ENCODE measurements at places on chromosomes 1 and 21. TPM values are rescaled to one million over a fixed set of nuclear protein-coding genes. Genes with fewer than 3 reads are reported as not detected.

DNA sequence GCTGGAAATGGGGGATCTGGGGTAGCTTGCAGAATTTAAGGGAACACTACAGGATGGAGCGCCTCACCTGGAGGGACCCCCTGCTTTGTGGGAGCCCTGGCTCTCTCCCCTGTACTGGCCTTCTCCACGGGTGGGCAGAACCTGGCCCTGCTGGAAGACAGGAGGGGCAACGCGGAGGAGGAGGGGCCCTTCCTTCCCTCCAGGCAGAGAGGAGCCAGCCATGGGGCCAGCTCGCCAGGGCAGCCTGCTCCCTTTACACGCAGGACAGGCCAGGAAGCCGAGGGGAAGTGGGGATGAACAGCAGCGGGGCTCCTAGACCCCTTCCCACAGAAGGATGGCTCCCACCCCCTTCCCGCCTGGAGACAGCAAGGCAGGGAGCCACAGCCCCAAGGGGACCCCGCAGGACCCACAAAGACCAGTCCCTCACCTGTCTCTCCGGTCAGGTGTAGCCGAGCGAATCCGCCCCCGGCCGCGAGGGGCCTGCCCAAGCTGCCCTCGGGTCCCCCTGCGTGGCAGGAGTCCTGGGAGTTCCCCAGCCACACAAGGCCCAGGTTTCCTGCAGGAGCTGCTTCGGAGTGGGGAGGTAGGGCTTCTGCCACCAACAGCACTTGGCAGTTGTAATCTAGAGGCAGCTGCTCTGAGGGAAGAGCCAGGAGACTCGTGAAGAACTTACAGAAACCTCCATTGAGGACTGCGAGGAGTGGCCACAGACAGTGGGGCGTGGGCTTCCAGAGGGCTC lies 1.6 kb upstream of the SLC19A1 start:
- H3K4me3 ChIP-seq = no peak overlapping the region
- DNase-seq = no peak
- no peaks in the 10 kb centered on the region for H3K27me3 ChIP-seq
- H3K36me3 ChIP-seq = no peaks in the 10 kb centered on the region
- peak overlapping the region; percentile 58 for H3K27ac ChIP-seq
- H3K4me1 ChIP-seq = peaks cover 11% of the 10 kb centered on the region

- H3K27ac ChIP-seq = no peak overlapping the region
- peak; percentile 40 for DNase-seq
- no peak overlapping the region for H3K4me3 ChIP-seq
- H3K4me1 ChIP-seq = no peaks in the 10 kb centered on the region
- no peaks in the 10 kb centered on the region for H3K27me3 ChIP-seq
These were observed 167.9 kb upstream of the C8B start for GRCh38 chr1:57133686-57134085.

DNA sequence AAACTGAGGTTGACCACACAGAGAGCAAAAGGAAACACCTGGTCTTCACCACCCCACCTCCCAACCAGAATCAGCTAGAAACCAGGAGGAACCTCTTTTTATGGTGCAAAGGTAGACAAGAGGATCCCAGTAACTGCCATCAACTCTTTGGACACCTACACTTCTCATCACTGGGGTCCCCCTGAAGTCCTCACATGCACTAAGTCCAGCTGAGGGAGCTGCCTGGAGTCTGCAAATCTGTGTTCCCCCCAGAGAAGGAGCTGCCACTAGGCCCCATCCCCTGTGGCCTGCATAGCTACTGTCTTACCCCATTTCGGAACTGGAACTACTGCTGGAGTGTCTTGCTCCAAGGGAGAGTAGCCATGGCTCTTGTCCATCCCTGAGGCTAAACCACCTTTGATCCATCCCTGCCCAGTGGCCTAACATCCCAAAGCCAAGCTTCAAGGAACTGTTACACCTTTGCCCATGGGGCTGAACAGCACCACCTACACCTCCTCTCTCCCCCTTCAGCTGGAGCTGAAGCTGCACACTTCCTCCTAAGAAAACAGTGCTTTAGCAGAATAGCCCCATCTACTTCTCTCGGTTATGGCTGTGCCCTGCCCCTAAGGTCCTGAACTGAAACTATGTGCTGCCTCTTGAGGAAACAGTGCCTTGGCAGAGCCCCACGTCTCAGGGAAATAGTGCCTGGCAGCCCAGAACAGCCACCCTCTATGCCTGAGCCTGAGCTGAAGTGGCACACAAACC lies 85.4 kb upstream of the CD53 start:
- no peaks in the 10 kb centered on the region for H3K4me1 ChIP-seq
- H3K36me3 ChIP-seq = no peaks in the 10 kb centered on the region
- H3K4me3 ChIP-seq = no peak overlapping the region

DNA sequence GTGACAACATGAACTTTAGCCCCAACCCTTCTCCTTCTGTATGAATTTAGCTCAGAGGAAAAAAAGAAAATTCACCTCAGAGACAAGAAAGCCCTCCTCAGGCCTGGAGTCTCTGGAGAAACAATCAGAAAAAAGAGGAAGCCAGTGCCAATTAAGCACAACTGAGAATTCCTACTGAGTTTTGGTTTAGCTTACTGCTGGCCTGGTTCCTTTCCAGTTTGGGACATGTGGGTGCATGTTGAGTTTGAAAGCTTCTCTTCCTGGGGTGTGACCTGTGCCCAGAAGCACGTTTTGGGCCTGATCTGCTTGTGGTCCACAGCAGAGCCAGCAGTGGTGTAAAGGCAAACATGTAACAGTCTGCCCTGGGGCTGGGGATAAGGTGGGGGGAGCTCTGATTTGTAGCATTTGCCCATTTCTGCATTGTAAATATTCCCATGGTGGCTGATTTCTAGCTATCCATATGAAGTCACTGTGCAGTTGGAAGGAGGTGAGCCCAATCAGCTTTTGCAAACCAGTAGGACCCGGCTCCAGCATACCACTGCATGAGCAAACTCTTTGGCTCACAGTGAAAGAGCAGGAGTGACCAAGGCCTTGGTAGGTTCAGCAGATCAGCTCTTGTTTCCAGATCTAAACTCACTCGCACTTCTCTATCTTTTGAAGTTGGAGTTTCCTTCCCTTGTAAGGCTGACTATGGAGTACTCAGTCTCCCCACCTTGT lies 4.7 kb upstream of the THEM5 start:
- peak; percentile 44 for DNase-seq
- H3K27me3 ChIP-seq = no peaks in the 10 kb centered on the region
- no peak overlapping the region for H3K27ac ChIP-seq
- H3K4me1 ChIP-seq = peaks cover 4% of the 10 kb centered on the region
- no peaks in the 10 kb centered on the region for H3K36me3 ChIP-seq

- H3K27me3 ChIP-seq = no peaks in the 10 kb centered on the region
- H3K4me3 ChIP-seq = no peak overlapping the region
- peaks cover 49% of the 10 kb centered on the region for H3K4me1 ChIP-seq
- peak overlapping the region; percentile 56 for H3K27ac ChIP-seq
These were observed 655.4 kb downstream of the LTN1 start for GRCh38 chr21:28337315-28337714.

The SGIP1 gene
- polyA plus RNA-seq = 10.0 TPM

- H3K27me3 ChIP-seq = no peaks in the 10 kb centered on the region
- no peak overlapping the region for H3K27ac ChIP-seq
- no peaks in the 10 kb centered on the region for H3K36me3 ChIP-seq
- no peaks in the 10 kb centered on the region for H3K4me1 ChIP-seq
These were observed 103.7 kb downstream of the NCAM2 start for GRCh38 chr21:21101911-21102310.

The DMBX1 gene
- not detected for polyA plus RNA-seq

DNA sequence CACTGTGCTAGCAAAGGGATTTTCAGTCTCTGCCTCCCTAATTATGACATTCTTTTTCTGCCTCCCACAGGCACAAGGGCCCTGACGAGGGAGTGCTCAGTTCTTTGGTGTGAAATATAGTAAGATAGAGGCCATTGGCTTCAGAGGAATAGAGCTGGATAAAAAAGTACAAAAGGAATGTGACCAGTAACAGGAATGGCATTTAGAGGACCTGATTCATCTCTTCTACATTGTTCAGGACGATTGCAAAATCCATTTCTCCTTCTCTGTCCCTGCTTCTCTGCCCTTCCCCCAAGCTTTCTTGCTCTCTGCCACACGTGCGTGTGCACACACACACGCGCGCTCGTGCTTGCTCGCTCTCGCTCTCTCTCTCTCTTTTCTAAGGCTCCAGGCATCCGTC lies 668.2 kb downstream of the KIF26B start:
- no peak overlapping the region for H3K4me3 ChIP-seq
- DNase-seq = peak; percentile 95
- H3K4me1 ChIP-seq = no peaks in the 10 kb centered on the region
- H3K27ac ChIP-seq = no peak overlapping the region
- H3K27me3 ChIP-seq = no peaks in the 10 kb centered on the region

DNA sequence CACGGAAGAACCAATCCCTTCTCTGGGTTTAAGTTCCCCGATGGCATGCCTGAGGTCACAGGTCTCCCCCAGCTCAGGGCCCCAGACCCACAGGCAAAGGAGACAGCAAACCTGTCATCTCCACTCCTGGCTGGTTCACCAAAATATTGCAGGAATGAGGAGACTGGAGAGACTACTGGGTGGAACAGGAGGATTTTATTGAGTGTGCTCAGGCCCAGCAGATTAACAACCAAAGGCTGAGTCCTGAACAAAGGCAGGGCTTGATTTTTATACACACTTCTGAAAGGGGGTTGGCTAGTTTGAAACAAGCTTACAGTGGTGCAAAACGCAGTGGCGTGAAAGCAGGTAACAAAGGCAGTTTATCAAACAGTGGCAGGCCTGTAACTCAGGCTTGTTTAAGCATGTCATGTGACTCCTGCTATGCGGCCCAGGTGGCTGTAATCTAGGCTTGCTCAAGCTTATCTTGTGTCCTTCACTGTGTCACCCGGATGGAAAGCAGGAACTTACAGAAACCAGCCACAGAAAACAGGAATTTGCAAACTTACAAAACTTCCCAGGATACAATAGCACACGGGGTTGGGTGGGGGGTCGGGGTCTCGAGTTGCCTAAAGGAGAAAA lies 27.4 kb upstream of the KCNJ15 start:
- peak; percentile 21 for DNase-seq
- H3K27me3 ChIP-seq = no peaks in the 10 kb centered on the region
- no peak overlapping the region for H3K4me3 ChIP-seq
- no peak overlapping the region for H3K27ac ChIP-seq

DNA sequence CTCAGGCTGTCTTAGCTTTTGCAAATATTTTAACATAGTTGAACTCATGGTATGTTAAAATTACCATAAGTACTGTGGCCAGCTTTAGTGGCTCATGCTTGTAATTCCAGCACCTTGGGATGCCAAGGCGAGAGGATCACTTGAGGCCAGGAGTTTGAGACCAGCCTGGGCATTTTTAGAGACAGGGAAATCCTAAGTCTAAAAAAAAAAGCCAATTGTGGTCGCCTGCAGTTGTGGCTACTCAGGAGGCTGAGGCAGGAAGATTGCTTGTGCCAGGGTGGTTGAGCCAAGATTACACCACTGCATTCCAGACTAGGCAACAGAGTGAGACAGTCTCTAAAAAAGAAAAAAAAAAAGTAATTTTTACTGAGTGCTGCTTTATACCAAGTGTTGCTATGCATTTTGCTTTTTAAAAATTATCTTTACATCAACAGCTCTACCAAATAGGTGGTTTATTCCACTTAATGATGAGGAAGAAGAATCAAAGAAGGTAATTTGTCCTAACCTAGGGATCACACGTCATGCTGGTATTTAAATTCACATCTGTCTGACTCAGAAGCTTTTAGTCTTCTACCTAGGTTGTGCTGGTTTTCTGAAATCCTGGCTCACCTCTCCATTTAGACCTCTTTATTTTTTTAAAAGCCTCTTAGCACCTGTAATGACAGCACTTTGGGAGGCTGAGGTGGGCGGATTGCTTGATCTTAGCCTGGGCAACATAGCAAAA lies 16.8 kb downstream of the PPP1R12B start:
- no peaks in the 10 kb centered on the region for H3K36me3 ChIP-seq
- peak; percentile 77 for DNase-seq
- no peak overlapping the region for H3K4me3 ChIP-seq

DNA sequence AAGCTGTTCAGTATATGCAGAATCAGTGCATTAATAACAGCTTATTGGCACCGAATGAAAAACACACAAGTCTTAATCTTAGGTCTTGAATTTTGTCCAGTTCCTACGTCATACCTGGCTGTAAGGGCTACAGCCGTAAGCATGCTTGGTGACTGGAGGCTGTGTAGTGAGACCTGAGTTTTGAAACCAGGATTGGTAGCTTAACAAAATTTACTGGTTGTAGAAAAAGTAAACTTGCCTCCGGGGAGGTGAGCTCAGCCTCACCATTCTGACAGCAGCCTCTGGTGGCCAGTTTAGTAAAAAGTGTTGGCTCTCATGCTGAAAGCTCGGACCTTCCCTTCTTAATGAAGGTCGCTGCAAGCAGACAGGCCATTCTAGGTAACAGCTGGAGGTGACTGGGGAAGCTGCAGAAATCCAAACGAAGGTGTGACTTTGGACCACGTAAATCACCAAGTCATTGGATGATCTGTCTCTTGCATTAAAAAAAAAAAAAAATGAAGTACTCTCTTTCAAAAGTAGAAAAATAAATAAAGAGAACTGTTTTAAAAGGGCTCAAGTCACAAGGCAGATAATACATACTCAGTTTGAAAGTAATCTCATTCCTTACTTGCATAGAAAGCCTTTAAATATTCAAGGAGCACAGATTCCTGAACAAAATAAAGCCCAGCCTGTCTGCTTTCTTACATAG lies 48.9 kb downstream of the HLCS start:
- no peaks in the 10 kb centered on the region for H3K4me1 ChIP-seq
- no peak overlapping the region for H3K27ac ChIP-seq
- H3K4me3 ChIP-seq = no peak overlapping the region
- H3K36me3 ChIP-seq = no peaks in the 10 kb centered on the region
- no peaks in the 10 kb centered on the region for H3K27me3 ChIP-seq

The MRPL55 gene
- polyA plus RNA-seq = 144 TPM

- DNase-seq = peak; percentile 56
- peak overlapping the region; percentile 70 for H3K4me3 ChIP-seq
- H3K4me1 ChIP-seq = peaks cover 6% of the 10 kb centered on the region
- peaks cover 6% of the 10 kb centered on the region for H3K27me3 ChIP-seq
- H3K27ac ChIP-seq = peak overlapping the region; percentile 99
These were observed 789 bp upstream of the PTPN14 start for GRCh38 chr1:214552174-214552608.

- DNase-seq = no peak
- H3K4me3 ChIP-seq = no peak overlapping the region
- no peak overlapping the region for H3K27ac ChIP-seq
- H3K27me3 ChIP-seq = no peaks in the 10 kb centered on the region
These were observed 20.3 kb downstream of the DMAP1 start for GRCh38 chr1:44233593-44233992.

DNA sequence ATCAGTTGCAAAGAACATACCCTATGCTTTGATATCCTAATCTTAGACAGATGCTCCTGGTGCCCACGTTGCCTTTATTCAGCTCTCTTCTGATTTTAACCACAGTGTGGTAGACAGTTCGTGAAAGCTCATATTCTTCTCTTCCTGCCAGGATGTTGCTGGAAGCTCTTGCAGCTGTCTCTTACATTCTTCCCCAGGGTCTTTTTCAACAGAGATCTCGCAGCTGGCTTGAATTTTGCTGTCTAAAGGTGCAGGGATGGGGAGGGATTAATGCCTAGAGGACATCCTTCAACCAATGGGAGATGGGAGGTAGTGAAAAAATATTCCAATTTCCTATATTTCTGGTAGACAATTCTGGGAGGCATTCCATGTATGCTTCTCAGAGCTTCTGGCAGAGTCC lies 150.0 kb upstream of the APP start:
- H3K27me3 ChIP-seq = no peaks in the 10 kb centered on the region
- no peak for DNase-seq
- no peak overlapping the region for H3K27ac ChIP-seq
- H3K4me3 ChIP-seq = no peak overlapping the region
- H3K4me1 ChIP-seq = no peaks in the 10 kb centered on the region

- H3K4me3 ChIP-seq = no peak overlapping the region
- no peaks in the 10 kb centered on the region for H3K36me3 ChIP-seq
- no peak for DNase-seq
- no peak overlapping the region for H3K27ac ChIP-seq
- H3K27me3 ChIP-seq = peaks cover 83% of the 10 kb centered on the region
- H3K4me1 ChIP-seq = no peaks in the 10 kb centered on the region
These were observed 2.9 kb downstream of the GRIK3 start for GRCh38 chr1:37031429-37031828.
